ENCODE measurements at places on chromosomes 2 and 18.

DNA sequence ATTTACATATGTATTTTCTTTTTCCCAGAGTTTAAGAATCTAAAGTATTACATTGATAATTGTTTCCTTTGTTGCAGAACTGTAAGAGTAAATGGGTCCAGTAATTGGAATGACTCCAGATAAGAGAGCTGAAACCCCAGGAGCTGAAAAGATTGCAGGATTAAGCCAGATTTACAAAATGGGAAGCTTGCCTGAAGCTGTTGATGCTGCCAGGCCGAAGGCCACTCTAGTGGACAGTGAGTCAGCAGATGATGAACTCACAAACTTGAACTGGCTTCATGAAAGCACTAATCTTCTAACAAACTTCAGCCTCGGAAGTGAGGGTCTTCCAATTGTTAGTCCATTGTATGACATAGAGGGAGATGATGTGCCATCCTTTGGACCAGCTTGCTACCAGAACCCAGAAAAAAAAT lies 183.8 kb upstream of the STON1 start:
- DNase-seq = no peak

GRCh38 chr2:155917380-155917779 lies 415.1 kb downstream of the NR4A2 start:
- no peak for DNase-seq

DNA sequence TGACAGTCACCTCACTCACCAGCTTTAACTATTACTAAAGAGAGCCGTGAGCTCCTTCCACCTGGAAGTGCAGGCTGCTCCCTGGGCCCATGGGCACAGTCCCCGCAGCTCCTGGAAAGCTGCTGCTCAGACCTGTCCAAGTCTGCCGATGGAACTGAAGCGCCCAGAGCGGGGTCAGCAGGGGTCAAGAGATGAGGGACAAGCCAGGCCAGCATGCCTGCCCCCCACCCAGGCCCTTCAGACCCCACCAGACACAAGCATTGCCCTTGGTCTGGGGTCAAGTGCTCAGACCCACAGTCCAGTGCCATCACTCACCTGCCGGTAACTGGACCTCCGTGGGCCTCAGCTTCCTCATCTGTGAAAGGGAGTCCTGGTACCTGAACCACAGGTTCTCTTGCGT lies 59.9 kb downstream of the BIN1 start:
- no peak for DNase-seq

DNA sequence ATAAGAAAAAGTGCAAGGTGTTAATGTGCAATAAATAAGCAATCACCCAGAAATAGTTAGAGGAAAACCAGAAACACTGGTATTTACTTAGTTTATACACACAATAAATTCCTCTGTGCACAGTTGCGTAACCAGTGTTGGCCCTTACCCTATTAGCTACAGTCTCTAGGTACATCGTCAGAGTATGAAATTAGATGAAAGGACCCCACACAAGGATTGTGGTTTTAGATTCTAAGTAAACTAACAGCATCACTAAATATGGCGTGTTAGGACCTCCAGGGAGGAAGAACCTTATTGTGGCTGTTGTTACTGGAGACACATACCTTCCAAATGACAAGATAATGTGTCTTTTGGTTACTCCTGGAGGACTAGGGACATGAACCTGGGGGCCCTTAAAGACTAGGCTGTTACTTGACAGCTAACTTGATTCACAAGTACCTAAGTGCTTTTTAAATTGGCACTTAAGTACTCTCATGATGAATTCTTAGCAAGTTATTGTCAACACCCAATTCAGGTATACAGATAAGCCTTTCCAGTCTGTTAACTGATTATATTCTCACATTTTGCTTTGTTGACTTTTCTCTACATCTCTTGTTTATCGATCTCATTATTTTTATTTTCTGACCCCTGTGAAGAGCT lies 115.3 kb downstream of the FEZ2 start:
- DNase-seq = no peak

GRCh38 chr2:6074089-6074643 lies 382.0 kb downstream of the SOX11 start:
- DNase-seq = no peak

DNA sequence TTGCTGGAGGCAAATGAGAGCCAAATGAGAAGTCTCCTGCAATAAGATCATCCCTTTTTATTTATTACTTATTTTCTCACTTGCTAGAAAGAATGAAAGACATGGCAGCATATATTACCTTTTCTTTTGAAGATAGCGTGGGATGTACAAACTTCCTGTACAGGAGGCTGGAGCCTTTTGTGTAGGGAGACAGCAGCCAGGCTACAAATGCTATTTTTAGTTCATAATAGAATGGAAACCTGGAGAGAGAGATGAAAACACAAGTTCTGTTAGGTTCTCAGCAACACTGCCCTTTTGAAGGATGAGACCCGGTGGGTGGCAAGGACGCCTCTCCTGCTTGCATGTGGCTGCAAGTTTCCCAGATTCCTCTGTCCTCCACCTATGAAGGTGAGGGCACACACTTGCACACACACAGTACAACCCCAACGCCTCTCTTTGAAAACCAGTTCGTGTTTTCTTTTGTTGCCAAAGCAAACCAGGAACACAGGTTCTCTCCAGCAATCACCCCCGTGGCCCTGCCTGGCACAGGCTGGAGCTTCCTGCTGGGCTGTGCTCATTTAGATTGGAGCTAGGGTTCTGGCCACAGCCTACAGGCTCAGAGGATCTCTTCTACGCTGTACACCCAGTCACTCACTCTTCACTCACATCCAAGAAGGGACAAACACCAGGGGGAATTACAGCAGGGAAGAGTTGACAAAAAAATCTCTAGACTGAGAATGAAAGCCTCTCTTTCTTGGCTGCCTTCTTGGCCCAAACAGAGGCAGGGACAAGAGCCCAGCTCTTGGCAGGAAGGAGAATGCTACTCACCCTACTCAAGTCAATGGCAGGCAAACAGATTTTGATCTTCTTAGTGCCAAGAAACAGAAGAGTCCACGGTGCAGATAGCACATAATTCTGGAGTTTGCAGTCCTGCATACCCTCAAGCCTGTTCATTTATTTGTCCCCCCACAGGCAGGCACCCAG lies 55.6 kb downstream of the MRPL35 start:
- no peak for DNase-seq

GRCh38 chr2:239296020-239296932 lies 104.5 kb downstream of the HDAC4 start:
- no peak for DNase-seq

DNA sequence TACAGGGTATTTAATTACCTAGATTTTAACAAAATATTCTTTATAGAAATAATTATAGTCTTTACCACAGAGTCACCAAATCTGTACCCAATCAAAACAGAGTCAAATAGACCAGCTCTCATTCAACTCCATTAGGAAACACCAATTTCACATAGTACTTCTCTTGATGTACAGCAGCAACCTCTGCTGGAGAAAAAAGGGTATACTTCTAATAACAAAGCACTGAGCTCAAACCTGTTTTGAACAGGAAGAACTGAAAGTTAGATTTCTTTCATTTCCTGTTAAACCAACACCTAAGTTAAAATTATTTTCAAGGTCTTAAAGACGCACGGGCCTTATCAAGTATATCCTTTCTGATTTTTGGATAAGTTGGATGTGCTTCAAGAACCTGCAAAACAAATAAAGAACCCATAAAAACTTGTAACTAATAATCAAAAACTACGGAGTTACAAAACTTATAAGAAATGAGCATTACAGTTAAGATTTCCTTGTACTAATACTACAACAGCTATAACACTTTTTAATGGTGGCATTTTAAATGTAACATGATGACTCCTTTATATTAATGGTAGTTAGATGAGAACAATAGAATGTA lies 79.0 kb downstream of the TTC21B start:
- no peak for DNase-seq

- no peak for DNase-seq
These were observed 9.0 kb upstream of the SERPINB8 start for GRCh38 chr18:63960891-63961290.

DNA sequence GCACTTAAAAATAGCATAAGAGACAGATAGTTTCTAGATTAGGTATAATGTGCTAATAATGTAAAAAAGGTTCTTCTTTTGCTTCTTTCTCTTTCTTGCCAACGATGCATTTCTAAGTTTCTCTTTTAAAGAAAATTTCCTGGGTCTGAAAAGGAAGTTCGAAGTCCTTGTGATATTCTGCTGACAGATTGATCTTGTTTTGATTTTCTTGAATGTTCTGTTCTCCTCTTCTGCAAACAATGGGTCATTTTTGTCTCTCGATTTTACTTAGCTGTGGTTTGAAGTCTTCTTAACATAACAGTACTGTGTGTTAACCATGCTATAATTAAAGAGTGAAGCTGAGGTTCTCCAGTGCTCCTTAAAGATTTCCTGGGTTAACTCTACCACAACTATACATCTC lies 61.1 kb upstream of the ACYP2 start:
- no peak for DNase-seq

- DNase-seq = no peak
These were observed 253.3 kb upstream of the TCF4 start for GRCh38 chr18:55841314-55841713.

DNA sequence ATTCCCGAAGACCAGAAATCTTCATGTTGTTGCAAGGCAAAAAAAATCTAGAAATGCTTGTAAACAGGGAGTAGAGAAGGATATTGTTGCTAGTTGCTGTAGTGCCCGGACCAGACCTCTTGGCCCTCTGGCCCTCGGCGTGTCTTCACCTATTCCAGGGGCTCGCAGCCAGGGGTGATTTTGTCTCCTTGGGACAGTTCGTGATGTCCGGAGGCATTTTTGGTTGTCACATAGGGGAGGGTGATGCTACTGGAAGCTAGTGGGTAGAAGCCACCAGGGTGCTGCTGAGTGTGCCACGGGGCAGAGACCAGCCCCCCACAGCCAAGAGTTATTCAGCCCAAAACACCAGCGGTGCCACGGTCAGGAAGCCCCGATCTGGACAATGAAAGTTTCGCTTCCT lies 230.7 kb downstream of the GBX2 start:
- DNase-seq = no peak

- no peak for DNase-seq
These were observed 13.9 kb upstream of the SLC1A4 start for GRCh38 chr2:64975232-64975821.

DNA sequence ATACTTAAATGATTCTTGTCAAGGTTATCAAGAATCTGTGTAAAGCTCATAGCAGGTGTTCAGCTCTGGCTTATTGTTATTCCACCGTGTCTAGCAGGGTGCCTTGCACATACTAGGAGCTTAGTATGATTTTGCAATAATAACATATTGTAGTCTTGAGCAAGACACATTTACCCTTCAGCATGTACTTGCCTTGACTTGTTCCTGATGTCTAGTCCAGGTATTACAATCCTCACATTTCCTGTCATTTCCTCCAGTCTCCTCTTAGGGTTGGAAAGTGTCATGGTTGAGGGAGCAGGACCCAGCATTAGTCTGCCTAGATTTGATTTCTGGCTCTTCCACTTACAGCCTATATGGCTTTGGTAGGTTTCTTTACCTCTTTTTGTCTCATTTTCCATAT lies 246.1 kb downstream of the RAD51AP2 start:
- no peak for DNase-seq

- no peak for DNase-seq
These were observed 443.3 kb upstream of the MEIS1 start for GRCh38 chr2:65991381-65992197.

DNA sequence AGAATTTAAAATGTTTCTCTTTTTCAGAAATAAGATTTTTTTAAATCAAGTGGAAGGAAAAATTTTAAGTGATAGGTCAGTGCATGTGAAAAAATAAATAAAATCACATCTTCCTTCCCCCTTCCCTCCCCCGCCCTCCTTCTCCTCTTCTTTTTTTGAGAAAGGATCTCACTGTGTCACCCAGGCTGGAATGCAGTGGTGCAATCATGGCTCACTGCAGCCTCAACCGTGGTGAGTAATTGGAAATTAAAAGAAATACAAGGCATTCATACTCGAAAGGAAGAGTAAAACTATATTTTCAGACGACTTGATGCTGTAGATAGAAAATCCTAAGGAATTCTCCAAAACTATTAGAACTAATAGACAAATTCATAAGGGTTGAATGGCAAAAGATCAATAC lies 16.9 kb upstream of the CRACDL start:
- no peak for DNase-seq

DNA sequence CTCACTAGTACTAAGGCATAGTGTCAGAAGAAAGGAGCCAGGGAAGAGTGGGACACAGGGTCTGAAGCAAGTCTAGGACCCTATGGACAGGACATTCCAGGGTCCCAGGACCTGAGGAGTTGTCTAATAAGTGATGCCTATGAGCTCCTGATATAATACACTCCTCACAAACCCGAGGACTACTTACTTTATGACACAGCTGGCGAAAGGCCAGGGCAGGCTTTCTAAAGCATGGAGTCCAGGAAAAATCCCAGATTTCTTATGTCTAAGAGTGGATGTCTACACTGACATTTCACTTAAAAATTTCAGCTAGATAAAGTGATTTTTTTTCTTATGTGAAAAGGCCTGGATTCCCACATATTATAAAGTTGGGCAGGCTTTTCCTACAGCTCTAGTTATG lies 502.2 kb upstream of the SETBP1 start:
- no peak for DNase-seq

- DNase-seq = no peak
These were observed 134.1 kb upstream of the CXCR4 start for GRCh38 chr2:136251885-136252585.

GRCh38 chr18:76687304-76687962 lies 134.9 kb upstream of the ZNF236 start:
- DNase-seq = no peak

DNA sequence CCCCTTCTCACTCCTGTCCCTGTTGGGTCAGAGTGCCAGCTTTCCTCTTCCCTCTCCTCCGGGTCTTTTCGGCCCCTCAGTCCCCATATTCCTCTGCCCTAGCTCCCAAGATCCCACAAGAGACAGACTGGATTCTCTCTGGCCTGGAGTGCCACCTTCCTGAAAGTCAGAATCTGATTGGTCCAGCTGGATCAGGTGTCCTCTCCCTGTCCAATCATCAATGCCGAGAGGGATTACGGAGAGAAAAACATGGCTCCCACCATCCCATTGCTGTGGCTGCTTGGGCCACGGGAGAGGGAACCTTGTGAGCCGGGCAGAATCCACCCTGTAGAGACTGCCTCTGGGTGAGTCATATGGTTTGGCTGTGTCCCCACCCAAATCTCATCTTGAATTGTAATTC lies 2.7 kb upstream of the MROH2A start:
- no peak for DNase-seq
